Tibial artery (tissue), 4 donors: ENCODE measurements at places on chromosomes 7 and 10.

GRCh38 chr10:77071001-77071511, 566.6 kb downstream of the KCNMA1 start:
- DNase-seq, result peak; percentile 80

- DNase-seq, result peak; percentile 47
These were observed 198.8 kb downstream of the GRID1 start for GRCh38 chr10:86167762-86168128.

GRCh38 chr7:73919694-73920375, 58.9 kb downstream of the TMEM270 start:
- no peak for DNase-seq

GRCh38 chr7:128164061-128164954, 76.8 kb upstream of the LEP start:
- DNase-seq, result no peak

DNA sequence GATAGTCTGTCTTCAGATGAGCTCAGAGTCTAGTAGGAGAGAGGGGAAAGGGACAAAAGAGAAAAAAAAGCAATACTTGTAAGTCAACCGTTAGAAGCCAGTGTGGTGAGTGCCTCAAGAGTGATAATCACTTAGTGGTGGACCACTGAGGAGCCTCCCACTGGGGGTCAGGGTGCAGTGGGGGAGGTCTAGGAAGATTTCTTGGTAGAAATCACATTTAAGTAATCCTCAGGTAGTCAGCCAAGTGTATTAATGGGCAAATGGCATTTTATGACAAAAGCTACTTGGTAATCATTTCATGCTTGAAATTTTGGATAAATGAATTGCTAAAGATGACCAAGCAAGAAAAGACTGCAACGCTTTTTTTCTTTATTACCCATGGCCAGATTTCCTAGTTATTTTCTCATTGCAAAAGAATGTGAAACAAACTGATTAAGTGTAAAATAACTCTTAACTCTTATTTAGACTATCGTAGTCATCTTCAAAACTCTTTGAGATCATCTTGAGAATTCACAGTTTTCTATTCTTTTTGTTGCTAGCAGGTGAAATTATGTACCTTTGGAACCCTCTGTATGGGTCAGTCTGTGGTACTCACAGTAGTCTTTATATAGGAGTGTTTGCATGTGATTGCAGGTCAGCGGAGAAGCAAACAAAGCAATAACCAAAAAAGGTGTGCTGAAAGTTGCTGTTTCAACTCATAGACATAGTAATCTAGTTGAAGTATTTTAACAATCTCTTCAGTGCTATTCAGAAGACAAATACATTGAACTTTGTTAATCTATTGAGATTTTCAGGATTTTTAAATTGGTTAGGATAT, 63.9 kb downstream of the PPP1R9A start:
- DNase-seq, result no peak

DNA sequence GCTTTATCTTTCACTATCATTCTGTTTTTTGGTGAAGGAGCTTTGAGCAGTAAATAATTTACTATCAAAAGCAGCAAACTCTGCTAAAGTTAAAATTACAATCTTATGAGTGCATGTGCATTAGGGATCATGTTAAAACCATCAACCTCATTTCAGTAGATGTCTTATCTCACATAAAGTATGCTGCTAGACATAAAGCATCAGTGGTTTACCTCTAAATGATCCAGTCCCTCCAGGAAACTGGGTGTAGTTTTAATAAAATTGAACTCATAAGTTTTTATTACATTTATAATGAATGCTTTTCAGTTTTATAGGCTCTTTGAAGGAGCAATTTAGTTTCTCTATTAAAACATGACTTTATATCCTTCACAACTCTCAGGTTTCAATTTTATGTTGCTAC, 108.7 kb downstream of the LRRN3 start:
- no peak for DNase-seq

GRCh38 chr7:85133560-85133959, 53.3 kb downstream of the SEMA3D start:
- no peak for DNase-seq
